ENCODE measurements at places on chromosomes 2 and 18. TPM values are rescaled to one million over a fixed set of nuclear protein-coding genes. Genes with fewer than 3 reads are reported as not detected.

CPO gene
- total RNA-seq = not detected

ABCG5 gene
- total RNA-seq = 0.96 TPM

- DNase-seq = peak; percentile 47
Observed at GRCh38 chr18:69956057-69956456, 8.4 kb upstream of the CD226 start.

DNA sequence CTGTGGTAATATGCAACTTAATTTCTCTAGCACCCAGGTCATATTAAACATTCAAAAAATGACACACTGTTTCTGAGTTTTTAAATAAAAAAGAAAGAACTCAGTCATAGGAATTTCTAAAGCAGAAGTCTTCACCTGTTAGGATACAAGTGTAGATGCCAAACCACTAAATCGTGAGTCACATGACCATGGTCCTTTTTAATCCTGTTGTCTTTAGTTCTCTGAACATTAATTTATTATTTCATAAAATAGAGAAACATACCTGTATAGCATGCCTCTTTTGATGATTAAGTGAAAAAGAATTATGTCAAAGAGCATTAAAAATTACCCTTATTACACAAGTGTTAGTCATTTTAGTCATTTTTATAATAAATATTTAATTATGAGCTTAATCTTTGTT, 398.8 kb downstream of the CCDC85A start:
- DNase-seq = no peak

Data from umbilical cord (tissue), 2 donors.